ENCODE measurements at places on chromosomes 11 and 22.

GRCh38 chr11:74345420-74345819 is 34.0 kb upstream of the P4HA3 start:
- no peak for DNase-seq

GRCh38 chr11:134278356-134278755 is 2.2 kb downstream of the GLB1L3 start:
- DNase-seq, result no peak

DNA sequence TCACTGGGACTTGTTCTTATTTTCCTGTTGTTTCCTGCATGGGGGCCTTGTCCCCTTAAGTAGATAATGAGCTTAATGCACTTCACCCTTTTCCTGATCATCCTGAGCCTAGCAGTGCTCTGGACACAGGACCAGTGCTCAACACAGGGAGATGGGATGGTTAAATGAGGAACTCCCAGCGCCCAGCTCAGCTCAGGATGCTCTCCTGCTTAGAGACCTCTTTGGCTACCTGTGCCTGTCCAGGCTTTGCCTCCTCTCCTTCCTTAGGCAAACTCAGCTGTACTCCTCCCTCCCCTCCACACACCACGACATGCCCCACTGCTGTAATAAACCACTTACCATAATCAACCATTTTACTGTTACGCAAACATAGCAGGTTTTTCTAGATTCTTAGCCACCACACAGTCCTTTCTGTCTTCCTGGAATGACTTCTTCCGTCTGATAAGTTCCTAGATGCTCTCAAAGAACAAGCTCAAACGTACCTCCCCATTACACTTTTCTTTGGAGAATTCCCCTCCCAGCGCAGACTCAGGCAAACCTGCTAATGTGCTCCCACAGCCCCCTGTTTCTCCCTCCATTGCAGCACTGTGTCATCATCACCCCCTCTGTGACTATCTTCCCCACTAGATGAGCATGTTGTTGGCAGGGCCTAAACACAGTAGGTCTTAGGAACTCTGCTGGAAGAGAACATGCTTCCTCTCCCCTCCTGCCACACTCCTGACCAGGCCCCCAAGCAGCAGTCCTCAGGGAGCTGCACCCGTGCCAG is 113.6 kb downstream of the MICAL2 start:
- no peak for DNase-seq

DNA sequence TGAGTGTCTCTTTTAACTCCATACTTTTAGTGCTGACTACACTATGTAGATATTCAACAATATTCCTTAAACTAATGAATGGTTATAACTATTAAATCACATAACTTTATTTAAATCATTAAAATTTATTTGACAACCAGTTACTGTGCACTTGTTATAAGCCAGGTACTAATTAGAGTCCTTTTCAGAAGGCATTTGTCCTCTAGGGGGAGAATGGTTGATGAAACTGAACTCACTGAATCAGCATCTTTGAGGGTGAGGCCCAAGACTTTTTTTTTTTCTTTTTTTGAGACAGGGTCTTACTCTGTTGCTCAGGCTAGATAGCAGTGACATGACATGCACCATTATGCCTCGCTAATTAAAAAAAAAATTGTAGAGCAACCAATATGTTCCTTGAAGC is 515.6 kb upstream of the CCDC90B start:
- DNase-seq, result no peak

GRCh38 chr11:790721-791564 is 1.1 kb upstream of the CEND1 start:
- DNase-seq, result no peak

DNA sequence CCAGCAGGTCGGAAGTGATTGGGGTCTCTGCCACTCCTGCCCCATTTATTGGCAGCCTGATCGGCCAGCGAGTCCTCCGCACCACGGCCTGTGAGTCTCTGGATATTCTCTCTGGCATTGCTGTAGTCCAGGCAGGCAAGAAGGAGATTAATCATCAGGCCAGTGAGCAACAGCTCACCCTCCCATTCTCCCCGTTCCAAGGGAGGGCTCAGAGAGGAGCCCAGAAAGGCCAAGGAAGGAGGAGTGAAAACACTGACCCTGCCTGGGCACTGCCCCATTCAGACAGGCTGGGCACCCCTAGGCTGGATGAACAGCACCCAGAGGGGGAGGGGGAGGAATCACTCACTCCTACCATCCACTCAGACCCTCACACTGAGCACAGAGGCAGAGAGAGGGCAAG is 3.1 kb downstream of the SAA2 start:
- no peak for DNase-seq

DNA sequence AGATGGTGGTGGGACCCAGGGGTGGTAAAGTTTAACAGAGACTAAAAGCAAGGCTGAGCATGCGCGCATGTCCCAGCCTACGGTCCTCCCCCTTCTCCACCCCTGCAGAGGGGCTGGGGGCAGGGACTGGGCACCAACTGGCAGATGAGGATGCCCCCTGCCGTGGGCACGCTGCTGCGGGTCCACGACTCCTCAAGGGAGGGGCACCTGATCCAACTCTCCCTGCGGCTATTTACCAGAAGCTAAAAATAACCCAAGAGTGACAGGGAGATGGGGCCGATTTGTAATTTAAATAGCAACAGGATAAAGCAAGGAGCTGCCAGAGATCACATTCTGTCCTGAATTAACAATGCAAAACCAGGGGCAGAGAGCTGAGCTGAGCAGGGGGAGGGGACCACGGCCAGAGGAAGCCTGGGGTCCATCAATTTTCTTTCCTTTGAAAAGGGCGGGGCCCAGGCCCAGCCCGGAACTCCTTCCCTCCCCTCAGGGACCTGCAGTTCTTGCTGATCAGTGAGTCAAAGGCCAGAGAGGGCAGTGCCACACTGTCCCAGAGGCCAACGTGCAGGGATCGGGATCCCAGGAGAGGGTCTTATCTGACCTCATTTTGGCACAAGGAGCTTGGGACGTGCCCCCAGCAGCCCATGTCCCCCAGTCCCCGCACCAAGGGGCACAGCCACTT is 8.1 kb upstream of the DGKZ start:
- DNase-seq, result no peak

- DNase-seq, result no peak
Observed at GRCh38 chr22:50556703-50557102, 6.0 kb downstream of the SYCE3 start.

- DNase-seq, result no peak
Observed at GRCh38 chr11:93340223-93340622, 9.7 kb downstream of the DEUP1 start.

GRCh38 chr11:45551191-45551713 is 114.2 kb downstream of the CHST1 start:
- DNase-seq, result no peak

DNA sequence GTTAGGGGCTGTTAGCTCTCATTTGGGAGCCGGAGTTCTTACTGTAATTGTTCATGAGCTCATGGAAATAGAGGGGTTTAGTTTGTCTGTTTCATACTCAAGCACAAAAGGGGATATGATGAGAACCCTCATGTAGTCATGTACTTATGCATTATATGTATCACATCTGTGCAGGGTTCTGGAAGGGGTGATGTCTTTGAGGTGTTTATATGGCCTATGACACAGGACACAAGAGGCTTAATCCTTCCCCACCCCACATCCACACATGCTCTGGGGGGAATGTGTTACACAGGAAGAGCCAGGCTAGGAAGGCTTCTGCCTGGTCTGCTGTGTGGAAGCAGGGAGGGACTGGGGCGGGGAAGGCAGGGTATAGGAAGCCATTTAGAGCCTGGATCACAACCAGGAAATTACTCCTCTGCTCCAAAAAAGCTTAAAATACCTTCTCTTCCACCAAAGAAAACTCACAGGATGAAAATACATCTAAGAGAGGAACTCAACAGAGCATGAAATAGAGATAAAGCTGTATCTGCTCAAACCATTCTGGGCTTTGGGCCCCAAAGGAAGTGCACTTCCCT is 316.1 kb downstream of the TMEM135 start:
- no peak for DNase-seq

- no peak for DNase-seq
Observed at GRCh38 chr11:9273376-9274336, 8.5 kb upstream of the DENND5A start.

Measured in hindlimb muscle (tissue), 1 donor.